ENCODE measurements at places on chromosomes 7 and 10.

DNA sequence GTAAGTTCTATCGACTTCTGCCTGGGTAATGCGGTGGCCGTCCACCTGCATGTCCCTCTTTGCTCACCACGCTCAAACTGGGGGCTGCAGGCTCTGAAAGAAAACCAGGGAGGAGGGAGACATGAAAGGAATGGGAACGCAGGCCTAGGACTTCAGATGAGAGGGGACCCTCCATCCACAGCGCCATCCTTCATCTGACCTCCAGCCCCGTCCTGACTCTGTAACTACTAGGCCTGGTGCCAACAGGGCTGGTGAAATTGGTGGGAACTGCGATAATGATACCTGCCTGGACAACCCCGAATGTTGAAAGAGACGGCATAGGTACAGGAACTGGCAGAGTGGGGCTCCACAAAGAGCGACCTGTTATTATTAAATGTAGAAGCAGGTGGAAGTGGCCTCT is 1.3 kb upstream of the ECHDC3 start:
- no peak for DNase-seq

DNA sequence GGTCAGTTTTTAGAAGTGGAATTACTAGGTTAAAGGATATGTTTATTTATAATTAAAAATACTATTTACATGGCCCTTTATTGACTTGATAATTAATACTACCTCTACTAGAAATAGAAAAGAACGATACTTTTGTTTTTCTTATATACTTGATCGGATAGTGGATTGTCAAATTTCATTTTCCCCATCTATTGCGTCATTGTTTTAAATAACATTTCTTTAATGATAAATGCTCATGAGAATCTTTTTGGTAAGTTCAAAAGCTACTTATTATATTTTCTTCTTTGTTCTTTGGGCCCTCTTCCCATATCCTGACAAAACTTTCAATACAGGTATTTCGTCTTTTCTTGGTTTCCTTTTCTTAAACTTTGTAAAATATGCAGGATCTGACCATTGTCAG is 392.4 kb downstream of the PHF14 start:
- no peak for DNase-seq

DNA sequence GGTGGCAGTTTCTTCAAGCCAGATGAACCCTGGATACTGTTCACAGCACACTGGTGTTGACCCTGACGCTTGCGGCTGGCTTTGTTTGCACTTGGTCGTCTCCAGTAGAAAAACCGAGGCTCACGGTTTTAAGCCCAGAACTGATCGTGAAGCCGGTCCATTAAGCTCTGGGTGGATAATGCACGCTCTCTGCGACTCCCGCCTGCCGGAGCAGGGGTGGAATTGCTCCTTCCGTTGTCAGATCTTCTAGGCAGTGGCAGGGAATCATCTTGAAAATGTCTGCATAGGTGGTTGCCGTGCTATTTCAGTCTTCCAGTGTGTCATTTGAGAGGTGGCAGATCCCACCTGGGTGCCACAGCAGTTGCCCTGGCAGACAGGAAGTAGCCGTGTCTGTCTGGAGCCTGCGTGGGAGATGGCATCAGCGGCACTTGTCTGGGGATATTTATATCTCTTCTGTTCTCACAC is 35.9 kb upstream of the AP5Z1 start:
- DNase-seq = peak; percentile 44

DNA sequence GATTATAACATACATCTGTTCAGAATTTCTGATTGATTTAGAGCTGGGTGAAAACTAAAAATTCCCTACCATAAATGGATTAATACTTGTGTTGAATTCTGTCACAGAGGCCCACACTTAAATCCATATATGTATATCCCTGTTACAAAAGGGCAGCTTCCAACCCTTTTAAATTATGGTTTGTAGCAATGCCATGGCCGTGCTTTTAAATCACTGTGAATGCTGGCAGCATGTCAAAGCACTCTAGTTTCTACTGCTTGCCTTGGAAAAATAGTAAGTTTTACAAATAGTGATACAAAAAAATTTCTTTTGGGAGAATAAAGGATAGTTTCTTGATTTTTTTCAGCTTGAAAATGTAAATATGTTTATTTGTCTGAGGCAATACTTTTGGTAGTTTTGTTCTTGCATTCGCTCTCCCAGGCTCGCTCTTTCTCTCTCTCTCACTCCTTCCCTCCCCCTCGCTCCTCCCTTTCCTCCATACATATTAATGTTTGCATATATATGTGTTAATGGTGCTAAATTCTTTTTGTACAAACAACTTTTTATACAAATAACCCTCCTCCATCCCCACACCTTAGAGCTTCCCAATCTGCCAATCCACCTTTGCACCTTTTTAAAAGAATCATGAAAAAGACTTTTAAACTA is 29.8 kb downstream of the TES start:
- no peak for DNase-seq

- DNase-seq = no peak
Observed at GRCh38 chr7:131848033-131848432, 291.6 kb upstream of the PODXL start.

DNA sequence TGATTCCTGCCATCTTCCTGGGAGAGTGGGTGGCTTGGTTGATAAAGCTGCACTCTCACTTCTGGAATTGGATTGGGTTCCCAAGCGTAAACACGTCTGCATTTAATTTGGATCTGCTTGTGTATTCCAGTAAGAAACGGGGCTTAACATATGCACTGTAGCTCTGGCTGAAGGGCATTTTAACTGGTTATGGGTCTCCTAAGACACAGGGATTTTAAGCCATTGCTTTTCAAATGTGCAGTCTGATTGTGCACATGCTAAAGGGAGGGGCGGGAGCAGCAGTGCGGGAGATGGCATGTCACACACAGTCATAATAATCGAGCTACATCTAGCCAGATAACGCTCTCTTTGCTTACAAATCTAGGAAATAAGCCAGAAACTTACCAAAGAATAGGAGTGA is 247.3 kb upstream of the LYZL1 start:
- no peak for DNase-seq

DNA sequence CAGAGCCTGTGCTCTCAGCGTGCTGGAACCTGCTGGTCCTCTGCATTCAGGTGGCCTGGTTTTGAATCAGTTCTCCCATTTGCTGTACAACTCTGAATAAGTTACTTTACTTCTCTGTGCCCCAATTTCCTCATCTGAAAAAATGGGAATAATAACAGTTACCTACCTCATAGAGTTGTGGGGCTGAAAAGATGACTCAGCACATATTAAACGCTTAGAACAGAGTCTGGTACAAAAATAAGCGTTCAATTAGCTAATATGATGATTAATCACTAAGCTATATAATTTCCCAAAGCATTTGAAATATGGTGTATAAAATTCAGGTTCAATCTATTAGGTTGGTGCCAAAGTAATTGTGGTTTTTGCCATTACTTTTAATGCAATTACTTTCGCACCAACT is 259.1 kb downstream of the PRPF18 start:
- no peak for DNase-seq

Data from head of caudate nucleus (tissue), 42 donors.